AG20443 (cell line): ENCODE measurements at places on chromosomes 13 and 19.
A peak's percentile ranks its signal among the peaks of the same experiment; 100 is the strongest.

DNA sequence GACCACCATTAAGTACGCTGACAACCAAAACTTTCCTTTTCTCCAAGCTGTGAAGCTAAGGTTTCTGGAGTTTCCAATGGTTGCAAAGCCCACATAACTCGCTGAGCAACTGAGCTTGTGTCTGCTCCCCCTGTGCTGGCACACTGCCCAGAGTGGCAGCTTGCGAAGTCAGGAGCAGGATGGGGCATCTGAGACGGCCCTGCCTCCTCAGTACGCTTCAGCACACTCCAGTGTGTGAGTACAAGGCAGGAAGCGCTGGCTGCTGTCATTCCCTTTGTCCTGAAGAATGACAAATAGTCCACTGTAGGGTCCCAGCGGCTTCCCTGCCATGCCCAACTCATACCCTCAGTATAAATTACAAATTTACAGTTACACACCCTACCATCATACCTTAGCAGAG lies 51.5 kb downstream of the SKA3 start:
- peak; percentile 26 for DNase-seq

DNA sequence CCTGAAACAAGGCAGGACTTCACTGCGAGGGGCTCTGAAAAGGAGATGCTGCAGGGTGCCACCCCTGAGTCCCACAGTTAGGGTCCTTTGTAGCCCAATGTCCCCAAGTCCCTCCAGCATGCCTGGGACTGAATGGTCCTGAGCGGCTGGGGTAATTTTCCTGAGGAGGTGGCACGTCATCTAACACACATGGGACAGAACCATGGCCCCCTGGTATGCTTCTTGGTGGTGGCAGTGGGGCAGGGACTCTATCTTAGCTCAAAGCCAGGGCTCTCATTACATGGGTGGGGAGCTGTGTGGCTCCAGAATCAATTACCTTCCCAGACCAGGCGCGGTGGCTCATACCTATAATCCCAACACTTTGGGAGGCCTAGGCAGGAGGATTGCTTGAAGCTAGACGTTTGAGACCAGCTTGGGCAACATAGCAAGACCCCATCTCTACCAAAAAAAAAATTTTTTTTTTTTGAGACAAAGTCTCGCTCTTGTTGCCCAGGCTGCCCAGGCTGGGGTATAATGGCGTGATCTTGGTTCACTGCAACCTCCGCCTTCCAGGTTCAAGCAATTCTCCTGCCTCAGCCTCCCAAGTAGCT lies 7.9 kb upstream of the SLC7A9 start:
- no peak for DNase-seq

GRCh38 chr19:4174895-4175668 lies 7.3 kb downstream of the SIRT6 start:
- no peak for DNase-seq

GRCh38 chr13:42073683-42074082 lies 25.2 kb downstream of the DGKH start:
- DNase-seq, result no peak

- DNase-seq, result peak; percentile 75
Measured at GRCh38 chr19:34217952-34218817, 36.2 kb upstream of the GARRE1 start.

DNA sequence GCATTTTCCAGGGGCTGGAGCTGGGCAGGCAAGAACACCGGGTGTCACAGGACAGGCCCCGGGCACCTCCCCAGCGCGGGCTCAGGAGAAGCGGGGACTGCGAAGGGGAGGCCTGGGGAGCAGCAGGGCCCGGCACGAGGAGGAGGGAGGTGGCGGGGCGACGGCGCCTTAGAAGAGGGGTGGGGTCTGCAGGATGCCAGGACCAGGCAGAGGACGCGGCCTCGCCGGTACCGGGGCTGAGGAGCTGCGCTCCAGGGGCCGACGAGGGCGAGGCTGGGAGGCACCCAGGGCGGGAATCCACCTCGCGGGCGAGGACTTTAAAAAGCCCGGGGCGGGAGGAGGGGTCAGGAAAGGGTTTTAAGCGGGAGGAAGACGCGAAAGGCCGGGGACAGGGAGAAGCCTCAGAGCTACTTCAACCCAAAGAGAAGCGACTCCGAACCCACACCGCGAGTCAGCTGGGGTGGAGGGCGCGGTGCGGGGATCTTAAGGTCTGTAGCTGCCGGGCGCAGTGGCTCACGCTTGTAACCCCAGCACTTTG lies 665 bp downstream of the ZNF347 start:
- DNase-seq, result peak; percentile 54

- DNase-seq, result no peak
Measured at GRCh38 chr19:30877661-30878113, 471.5 kb downstream of the TSHZ3 start.

DNA sequence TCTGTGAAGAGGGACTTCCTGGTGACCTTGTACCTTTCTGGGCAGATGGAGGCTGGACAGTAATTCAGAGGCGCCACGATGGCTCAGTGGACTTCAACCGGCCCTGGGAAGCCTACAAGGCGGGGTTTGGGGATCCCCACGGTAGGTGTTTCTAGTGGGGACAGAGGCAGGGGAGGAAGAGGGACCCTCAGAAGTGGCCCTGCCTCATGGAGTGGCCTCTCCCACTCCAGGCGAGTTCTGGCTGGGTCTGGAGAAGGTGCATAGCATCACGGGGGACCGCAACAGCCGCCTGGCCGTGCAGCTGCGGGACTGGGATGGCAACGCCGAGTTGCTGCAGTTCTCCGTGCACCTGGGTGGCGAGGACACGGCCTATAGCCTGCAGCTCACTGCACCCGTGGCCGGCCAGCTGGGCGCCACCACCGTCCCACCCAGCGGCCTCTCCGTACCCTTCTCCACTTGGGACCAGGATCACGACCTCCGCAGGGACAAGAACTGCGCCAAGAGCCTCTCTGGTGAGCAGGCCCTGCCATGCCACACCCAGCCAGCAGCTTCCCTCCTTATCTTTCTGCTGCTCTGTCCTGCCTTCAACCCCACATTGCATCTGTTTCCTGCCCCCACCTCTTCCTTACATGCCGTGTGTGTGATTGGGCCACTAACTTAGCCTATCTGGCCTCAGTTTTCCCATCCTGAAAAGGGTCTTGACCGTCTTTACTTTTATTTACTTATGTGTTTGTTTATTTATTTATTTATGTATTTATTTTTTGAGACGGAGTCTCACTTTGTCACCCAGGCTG lies 7.3 kb downstream of the ANGPTL4 start:
- DNase-seq, result no peak

DNA sequence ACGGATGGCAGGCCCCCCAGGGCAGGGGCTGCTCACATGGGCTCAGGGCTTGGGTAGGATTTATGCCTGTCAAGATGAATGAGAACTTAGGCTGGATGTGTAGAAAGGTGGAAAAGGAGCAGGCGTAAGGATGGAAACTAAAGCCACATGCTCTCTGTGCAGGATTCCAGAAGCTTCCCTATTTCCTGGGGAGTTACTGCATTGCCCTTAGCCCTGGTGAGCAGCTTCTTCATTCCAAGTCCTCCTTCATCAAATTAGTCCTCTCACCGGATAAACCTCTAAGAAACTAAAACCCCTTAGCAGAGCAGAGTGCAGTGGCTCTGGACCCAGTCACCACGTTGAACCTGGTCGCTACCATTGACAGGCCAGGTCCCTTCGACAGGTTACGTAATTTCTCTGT lies 7.4 kb downstream of the ATP12A start:
- DNase-seq, result no peak

- no peak for DNase-seq
Measured at GRCh38 chr19:11478167-11479089, 2.4 kb downstream of the ELAVL3 start.

- DNase-seq, result no peak
Measured at GRCh38 chr19:12199757-12200419, 37.0 kb downstream of the ZNF136 start.

DNA sequence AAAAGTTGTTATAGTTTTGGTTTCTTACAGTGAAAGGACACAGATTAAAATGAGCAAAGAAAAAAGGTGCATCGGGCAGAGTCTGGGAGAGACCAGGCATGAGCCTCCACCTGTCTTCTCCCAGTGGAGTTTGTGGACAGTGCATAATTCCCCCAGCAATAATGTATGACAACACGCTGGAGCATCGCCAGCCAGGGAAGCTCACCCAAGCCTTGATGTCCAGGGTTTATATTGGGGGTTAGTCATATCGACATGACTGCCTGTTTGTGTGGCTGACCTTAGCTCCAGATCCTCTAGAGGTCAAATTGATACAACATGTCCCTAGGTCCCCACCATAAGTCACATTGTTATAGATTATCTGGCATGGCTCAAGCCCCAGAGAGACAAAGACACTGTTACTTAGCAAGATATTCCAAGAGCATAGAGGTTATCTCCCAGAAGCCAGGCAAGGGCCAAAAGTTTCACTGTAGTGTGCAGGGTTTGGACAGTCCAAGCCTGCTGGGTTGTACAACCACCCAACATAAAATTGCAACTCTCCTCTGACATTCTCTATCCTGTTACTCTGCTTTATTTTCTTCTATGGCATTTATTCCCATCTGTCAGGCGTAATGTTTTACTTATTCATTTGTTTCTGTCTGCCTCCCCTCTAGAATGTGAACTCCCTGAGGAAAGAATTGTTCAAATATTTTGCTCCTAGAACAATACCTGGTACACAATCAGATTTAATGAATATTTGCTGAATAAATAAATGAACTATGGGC lies 5.6 kb upstream of the KLK13 start:
- no peak for DNase-seq

GRCh38 chr19:29662278-29662603 lies 3.0 kb upstream of the PLEKHF1 start:
- no peak for DNase-seq

DNA sequence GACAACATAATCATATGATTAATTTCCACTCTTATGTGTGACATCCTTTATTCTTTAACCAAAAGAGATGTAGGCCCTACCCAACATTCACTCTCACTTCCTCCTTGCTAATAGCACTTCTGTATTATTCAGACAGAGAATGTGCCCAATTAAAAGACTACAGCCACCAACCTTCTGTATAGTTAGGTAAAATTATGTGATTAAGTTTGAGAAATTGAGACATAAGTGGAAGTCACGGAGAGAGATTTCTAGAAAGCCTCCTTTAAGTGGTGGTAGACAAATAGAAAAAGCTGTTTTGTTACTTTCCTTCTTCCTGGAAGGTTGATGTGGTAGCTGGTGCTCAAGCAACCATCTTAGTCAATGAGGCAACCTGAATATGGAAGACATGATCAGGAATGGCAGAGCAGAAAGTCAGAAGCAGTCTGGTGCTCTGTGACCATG lies 14.8 kb downstream of the EPSTI1 start:
- DNase-seq, result no peak

DNA sequence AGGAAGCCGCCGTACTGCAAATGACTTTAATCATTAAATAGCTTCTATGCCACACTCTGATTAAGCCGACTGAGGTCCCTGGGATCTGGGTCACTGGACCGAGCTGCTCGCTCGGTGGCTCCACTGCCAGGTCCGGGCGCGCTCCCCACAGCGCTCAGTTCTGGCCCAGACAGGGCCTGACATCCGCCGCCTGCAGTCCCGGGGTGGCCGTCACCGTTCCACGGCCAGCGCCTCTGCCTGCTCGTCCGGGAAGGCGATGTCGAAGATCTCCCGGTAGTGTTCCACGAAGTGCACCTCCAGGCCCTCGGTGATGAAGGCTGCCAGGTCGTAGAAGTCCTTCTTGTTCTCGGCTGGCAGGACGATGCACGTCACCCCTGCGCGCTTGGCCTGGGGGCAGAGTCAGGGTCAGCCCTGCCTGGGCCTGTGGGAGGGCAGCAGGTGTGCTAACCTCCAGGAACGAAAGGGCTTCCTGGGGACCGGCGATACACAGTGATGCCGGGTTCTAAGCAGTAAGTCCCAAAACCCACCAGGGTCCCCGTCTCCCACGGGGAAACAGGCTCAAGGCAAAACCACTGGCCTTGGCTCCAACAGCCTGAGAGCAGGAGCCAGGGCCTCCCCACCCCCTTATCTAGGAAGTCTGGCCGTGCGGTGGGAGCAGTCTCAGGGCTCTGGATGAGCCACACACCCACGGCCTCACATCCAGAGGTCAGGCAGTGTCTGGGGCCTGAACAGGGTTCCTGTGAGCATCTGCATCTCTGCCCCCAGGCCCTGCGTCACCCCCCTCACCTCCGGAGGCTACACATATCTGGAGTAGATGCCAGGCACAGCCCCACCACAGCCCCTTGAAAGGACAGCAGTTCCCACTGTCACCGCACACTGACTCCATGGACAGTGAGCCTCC lies 2.0 kb downstream of the RPL36 start:
- peak; percentile 32 for DNase-seq

DNA sequence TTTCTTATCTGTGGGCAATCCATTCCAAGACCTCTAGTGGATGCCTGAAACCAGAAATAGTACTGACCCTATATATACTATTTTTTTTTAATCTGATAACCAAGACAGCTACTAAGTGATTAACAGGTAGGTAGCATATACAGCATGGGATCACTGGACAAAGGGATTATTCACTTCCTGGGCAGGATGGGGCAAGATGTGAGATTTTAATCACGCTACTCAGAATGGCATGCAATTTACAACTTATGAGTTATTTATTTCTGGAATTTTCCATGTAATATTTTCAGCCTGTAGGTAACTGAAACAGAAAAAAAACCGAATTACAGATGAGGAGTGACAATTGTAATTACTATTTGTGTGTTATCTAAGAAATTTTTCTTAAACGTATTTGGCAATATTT lies 41.2 kb downstream of the ZIC2 start:
- DNase-seq, result no peak

DNA sequence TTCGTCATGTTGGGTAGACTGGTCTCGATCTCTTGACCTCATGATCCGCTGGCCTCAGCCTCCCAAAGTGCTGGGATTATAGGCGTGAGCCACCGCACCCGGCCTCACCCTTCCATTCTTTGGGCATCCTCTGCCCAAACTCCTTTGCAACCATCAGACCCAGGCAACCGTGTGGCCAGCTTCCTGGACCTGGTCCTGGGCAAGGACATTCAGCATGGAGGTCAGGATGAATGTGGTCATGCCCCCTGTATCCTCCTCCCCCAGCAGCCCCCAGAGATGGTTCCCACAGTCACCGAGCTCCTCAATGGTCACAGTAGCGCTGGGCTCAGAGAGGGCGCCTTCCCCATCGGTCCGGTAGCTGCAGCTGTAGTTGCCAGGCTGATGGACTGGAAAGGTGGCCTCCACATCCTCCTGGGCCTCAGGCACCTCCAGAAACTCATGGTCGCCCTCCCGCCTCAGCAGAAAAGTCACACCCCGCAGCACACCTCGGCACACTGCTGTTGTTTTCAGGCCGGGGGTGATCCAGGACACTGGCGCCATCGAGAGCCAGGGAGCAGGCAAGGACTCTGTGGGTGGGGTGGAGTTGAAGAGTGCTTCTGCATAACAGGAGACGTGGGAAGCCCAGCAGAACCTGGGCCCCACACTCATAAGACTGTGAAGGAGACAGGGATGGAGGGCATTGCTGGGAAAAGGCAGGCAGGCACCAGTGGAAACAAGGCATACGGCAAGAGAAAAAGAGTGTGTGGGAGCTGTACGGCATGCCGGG lies 1.1 kb downstream of the A1BG start:
- no peak for DNase-seq

GRCh38 chr13:113489549-113490495 lies 689 bp downstream of the DCUN1D2 start:
- DNase-seq, result peak; percentile 66
